HFFc6 (cell line): ENCODE measurements at places on chromosomes 1 and 21. TPM values are rescaled to one million over a fixed set of nuclear protein-coding genes. Genes with fewer than 3 reads are reported as not detected.

SPRR5 gene
- not detected in 3 replicates for total RNA-seq

IL20 gene
- not detected in 3 replicates for total RNA-seq

DNA sequence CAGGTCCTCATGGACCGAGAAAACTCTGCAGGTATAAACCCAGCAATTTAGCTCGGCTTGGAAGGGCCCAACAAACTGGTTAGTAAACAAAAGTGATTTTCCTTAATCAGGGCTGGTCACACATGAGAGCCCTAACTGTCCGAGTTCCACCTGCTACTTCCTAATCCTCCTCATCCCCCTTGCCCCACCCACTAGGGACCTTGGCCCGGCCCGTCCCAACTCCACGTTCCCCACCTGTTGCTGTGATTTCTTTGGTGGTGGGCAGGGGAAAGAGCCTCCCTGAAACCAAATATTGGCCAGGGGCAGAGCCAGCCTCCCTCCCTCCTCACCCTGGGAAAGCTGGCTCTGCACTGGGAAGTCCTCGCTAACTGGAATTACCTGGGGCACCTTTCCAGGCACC lies 304.2 kb upstream of the PROX1 start:
- DNase-seq, result no peak

DNA sequence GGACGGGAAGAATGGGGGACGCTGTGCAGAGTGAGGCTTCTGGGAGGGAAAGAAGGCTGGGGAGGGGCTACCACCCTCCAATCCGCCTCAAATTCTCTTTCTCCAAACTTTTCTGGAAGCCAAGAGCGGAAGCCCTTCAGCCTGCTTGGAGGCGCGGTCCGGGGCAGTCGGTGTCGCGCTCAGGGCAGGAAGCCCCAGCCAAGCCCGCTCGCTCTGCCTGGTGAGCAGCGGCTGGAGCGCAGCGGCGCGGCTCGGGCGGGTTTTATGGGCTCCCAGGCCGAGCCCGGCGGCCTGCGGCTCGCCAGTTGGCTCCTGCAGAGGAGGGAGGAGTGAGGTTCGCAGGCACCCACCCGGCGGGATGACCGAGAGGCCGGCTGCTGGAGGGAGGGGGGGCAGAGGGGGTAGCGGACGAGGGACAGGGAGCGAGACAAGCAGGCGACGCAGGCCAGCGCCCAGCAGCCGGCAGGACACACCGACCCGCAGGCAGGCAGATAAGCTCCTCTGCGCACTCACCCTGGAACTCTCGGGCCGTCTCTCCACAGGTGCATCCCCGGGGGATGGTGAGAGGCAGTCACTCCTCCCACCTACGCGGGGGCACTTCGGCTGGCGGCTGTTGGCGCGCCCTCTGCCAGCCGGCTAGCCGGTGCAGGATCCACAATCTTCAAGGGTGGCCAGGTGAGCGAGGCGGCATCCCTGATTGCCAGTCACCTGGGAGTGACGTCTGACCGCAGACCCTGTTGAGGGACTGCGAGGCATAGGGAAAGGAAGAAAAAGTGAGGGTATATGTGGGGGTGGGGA lies at the start of gene AVPR1B:
AVPR1B (minus strand) TSS at position 238 of the 798 bp plus-strand sequence. CDS start 498 bp downstream, outside the sequence.
- DNase-seq, result no peak

- DNase-seq, result no peak
Observed at GRCh38 chr1:189524501-189524900, 953.2 kb downstream of the BRINP3 start.

DNA sequence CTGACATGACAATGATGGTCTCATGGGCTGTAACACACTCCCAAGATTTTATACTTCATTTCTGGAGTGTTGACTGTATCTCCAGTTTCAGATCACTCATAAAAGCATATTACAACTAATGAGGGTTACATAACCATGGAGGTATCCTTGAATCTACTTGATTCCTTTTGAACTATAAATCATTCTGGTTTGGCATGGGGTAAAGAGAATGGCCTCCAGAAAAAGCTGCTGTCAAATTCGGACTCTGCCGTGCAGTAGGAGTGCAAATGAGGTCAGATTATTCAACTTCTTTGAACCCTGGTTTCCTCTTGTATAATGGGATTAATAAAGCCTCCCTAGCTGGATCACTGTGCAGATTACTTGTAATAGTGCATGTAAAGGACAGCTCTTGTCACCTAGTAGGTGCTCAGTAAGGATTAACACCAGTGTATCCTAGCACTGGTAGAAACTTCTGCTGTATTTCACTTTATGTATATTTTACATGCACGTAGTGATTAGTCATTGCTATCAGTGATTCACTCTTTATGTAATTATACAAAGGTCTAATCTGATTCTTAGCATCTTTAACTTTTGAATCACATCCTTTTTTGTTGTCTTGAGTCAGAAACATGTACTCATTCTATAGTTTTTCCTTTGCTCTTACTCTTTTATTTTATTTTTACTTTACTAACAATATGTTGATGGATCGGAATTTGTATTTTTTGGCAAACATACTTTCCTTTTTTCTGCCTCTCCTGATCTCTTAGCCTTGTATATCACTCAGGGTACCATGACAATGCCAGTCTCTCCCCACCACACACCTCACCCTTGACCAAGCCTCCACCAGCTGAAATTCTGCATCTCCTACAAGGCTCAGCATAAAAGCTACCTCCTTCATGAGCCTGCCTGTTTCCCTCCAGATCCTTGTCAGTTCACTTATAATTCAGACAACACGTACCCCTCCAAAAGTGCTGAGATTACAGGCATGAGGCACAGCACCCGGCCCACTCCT lies 3.2 kb downstream of the LRRC8C start:
- DNase-seq, result peak; percentile 78

- no peak for DNase-seq
Observed at GRCh38 chr1:232917053-232917452, 33.4 kb upstream of the NTPCR start.

DNA sequence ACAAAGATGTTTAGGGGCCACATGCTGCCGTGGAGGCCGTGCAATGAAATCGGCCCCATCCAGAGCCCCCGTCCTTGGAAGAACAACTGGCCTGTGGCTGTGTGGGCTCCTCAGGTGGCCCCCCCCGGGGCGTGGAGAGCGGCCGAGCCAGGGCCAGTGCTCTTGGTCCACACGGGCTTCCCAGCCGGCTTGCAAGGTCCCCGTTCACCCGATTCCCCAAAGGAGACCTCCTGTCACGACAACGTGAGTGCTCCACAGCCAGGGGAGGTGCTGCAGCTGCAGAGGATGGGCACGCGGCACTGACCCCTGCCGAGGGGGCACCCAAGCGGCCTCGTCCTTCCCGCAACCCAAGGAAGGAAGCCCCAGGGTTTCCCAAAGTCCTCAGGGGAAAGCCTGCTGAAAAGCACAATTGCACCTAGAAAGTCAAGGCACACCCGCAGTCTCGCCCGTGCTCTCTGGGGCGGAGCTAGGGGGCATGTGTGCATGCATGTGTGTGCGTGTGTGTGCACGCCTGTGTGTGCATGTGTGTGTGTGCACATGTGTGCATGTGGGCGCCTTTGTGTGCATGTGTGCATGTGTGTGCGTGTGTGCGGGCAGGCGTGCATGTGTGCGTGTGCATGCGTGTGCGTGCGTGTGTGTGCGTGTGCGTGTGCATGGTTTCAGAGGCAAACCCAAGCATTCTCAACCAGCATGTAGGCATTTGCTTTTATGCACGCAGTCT lies 48.2 kb downstream of the SLX9 start:
- no peak for DNase-seq

DNA sequence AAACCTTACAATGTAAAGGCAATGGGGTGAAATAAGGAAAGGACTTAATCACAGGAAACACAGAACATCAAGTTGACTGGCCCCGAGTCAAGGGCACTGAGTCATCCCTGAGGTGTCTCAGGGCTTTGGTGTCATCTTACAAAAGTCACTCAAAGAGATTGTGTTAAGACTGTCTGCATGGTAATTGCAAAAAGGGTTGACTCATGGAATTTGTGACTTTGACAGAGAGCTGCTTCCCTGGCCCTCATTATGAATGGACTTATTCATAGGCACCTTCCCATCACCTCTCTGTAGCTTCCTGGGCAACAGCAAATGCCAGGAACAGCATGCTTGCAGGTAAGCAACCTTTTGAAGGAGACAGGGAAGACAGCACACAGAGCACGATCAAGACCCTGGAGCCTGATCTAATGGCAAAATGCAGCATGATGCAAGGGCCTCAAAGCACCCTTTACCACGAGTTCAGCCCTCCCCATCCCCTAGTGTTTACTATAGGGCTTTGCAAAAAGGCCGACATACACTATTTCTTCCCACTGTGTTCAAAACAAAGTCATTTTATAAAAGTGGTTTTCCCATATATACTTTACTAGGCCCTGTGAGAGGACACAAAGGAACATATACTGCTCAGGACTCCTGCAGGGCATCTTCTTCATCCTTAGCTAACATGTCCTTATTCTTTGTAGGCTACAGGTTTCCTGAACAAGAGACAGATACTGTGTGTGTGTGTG lies 17.1 kb downstream of the ZP4 start:
- DNase-seq, result peak; percentile 70

- no peak for DNase-seq
Observed at GRCh38 chr1:15425958-15426357, 12.3 kb upstream of the CTRC start.

DNA sequence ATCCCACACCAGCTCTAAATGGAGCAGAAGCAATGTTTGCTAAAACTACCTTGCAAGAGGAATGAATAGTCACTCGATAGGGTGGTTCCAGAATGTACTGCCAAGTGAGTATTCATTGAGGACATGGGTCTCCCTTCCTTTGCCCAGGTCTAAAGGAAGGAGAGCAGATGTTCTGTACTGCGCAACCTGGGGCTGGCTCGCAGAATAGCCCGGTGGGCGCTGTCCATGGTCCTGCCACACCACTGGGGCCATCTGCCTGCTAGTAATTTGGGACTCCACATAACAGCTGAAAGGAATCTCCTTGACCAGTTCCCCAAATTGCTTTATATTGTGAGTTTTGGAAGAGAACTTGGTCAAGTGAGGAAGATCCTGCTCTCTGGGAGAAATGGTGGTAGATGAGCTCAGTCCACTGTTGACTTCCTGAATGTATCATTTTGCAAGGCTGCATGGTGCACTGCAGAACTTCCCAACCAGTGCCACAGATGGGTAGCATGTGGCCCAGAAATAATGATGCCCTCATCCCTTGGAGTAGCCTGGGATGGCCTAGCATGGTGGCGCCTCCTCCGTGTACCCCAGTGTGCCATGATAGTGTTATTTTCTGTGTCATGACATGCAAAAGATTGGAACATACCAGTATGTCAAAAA lies 5.7 kb downstream of the SLC6A17 start:
- DNase-seq, result peak; percentile 27

DNA sequence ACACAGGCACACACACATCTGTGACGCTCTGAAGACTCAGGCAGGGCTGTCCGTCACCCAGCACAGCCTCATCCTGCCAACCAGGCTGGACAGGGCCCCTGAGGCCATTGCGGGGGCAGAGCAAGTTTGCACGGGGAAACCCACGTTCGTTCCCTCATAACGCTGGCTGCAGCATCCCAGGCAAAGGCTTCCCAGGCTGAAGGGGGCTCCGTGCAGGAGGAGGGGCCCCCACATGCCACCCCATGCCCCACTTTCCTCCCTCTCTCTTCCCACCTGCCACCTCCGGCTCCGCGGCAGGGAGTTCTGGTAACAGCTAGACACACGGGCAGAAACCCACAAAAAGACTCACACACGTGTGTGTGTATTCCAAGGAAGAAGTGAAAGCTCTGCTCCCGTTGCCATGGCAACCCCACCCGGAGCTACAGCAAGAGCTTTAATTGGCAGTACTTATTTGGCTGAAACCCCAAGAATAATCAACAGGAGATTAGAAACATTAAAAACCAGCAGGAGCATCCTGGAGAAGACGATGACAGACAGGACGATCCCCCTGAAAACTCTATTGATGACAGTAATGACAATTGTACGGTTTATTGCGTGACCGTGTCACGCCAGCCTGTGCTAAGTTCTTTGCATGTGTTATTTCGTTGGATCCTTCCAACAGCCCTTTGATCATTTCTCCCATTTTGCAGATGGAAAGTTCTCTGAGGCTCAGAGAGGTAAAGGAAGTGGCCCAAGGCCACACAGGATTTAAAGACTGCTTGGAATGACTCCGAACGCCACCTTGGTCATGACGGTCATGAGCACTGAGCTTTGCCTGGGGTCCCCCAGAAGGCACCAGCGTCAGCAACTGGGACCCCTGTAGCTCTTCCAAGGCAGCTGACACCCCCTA lies 247.1 kb downstream of the NPHP4 start:
- DNase-seq, result no peak

DNA sequence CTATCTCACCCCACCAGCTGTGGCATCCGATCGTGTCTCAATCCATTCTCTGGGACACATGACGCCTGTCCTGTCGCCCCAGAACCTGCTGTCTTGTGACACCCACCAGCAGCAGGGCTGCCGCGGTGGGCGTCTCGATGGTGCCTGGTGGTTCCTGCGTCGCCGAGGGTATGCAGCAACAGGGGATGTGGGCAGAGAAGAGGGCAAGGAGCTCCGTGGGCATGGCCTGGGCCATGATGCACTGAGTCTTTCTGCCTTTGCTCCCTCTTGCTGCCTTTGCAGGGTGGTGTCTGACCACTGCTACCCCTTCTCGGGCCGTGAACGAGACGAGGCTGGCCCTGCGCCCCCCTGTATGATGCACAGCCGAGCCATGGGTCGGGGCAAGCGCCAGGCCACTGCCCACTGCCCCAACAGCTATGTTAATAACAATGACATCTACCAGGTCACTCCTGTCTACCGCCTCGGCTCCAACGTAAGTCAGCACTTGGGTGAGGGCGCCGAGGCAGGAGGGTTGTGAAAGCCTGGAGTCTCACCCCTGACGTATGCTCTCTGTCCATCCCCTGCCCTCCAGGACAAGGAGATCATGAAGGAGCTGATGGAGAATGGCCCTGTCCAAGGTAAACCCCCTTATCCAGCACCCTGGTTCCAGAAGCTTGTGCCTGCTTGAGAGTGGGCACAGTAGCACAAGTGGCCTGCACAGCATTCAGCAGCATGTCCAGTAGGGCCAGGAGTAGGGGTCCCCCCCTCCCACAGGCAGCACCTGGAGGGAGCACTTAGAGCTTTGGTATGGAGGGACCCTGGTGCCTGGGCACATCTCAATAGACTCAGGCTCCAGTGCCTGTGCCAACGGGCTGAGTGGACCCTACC lies 8.8 kb downstream of the TINAGL1 start:
- DNase-seq, result no peak

DNA sequence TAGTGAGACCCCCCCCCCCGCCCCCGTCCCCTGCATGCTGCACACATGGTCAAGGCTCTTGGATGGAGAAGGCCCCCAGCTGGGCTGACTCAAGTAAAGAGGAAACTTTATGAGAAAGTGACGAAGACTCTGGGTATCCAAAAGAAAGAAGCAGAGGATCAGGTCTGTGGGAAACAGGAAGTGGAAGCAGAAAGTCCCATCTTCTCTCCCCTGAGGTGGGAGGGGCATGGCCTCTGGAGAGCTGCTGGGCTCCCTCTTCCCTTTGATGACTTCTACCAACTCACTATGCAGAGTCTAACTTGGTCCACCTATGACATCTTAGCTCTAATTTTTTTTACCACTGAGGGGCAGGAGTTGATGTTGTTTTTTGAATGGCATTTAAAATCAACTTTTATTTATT lies 42.7 kb upstream of the LIN9 start:
- no peak for DNase-seq

GRCh38 chr1:27583479-27583878 lies 20.5 kb downstream of the AHDC1 start:
- no peak for DNase-seq
